Cerebellar nuclear complex (tissue), 1 donor: ENCODE measurements at places on chromosomes 3 and 15.

- DNase-seq = no peak
Measured at GRCh38 chr15:34841262-34841725, 45.9 kb upstream of the ACTC1 start.

DNA sequence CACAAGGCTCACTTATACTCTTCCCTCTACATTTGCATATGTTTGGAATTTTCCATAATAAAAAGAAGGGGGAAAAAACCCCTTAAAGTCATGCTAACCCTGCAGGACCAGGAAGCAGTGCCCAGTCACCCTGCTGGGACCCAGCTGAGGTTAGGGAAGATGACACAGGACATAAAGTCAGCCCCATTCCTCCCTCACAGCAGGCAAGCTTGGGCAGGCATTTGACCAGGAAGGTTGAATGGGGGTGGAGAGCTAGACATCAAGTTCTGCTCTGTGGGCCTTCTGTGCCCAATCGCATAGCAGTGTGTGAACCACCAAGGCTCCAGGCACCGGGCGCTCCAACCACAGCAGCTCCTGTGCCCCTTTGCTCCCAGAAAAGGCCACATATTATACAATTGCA lies 7.1 kb upstream of the HDAC11 start:
- no peak for DNase-seq

DNA sequence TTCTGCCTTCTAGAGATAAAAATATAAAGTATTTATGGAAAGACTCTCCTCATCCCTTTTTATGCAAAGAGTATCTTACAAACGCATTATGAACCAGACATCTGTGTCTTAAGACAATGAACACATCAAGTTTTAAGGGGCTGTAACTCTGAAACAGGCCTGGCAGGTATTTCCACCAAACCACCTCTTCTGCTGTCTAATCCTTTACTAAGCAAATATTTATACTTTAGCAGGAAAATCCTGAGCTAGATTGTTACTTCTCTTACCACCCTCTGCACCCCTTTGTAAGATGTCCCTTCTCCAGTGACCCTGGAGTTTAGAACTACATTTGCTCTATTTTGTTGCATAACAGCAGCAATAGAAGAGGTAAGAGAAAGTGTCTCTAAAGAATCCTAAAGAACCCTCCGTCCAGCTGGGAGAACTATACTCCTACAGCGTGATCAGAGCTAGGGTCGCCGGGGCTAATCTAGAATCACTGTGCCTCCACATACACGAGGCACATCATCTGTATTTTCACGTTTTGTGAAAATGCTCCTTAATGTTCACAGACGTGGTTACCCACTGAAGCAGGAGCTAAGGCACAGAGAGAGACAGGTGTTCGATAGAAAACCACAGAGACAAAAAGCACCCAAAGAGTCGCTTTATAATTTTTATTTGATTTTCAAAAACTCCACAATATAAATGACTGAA lies 129.6 kb downstream of the FOXP1 start:
- no peak for DNase-seq

DNA sequence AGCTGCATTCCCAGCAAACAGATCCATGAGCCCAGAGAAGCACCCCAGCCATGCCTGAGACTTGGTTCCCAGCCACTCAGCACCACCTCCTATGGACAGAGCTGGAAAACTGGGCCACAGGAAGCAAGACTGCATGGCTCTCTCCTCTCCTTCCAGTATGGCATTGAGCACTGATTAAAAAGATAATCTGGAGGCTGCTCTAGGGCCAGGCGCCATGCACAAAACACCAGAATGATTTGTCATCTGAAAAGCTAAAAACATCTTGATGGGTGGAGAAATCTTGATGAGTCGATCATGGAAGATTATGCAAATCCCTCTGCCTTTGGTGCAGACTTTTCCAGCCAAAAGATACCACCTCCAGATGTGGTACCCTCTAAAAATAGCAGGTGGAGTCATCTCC lies 62.7 kb upstream of the MRPS22 start:
- no peak for DNase-seq

- DNase-seq = no peak
Measured at GRCh38 chr15:62791694-62792093, 250.9 kb upstream of the TPM1 start.

DNA sequence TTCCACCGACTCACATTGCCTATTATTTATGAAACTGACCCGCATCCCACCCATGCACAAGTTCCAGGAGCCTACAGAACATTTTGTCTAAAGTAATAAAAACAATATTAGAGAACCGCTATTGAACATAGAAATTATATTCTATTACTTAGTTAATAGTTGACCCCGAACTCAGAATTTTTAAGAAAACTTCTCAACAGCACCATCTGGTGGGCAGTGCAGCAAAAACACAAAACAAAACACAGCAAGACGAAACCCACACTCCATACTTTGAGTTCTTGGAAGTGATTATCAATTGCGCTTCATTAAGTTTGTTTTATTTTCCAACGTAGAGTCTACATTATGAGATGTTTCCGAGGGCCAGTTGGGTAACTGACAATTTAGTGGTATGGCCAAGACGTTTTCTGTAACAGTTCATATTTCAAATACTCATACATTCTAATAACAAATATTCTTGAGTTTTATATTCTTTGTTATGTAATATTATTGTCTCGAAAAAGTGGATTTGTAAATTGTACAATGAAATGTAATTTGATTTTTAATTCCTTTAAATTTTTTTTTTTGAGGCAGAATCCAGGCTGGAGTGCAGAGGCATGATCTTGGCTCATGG lies 24.0 kb upstream of the C3orf70 start:
- DNase-seq = no peak

GRCh38 chr3:62371720-62372591 lies 1.4 kb downstream of the FEZF2 start:
- no peak for DNase-seq

DNA sequence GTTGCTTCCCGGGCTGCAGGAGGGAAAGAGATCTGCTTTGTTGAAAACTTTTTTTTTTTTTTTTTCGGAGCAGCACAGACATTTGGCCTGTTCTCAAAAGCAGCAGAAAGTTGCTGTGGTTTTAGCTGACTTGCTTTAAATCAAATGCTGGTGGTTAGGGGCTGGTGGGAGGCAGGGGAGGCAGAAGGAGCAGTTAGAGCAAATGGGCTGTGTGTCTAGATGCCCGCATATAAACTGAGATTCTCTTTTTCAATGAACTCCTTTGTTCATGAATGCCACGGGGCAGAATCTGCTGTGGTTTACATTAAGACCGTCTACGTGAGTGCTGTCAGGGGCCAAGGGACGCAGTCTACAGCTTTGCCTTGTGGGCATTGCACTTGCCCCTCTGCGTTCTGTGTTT lies 95.9 kb downstream of the FLNB start:
- DNase-seq = no peak

DNA sequence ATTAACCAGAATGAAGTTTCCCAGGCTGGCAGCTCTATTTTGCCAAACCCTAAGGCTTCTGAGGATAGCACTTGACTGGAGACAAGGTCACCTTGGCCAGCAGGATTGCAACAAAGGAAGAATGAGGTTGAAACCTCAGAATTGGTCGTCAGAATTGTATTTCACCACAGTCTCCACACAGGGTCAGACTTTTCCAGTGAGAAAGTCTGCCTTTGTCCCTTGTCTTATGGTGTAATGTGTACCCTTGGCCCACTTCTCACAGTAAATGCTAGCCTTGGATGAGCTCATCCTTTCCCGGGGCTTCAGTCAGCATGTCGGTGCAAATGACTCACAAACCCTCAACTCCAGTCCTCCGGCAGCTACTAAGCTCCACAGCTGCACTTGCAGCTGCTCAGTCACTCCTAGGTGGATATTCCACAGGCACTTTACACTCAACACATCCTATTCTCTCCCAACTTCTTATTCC lies 19.7 kb downstream of the SSR3 start:
- no peak for DNase-seq

DNA sequence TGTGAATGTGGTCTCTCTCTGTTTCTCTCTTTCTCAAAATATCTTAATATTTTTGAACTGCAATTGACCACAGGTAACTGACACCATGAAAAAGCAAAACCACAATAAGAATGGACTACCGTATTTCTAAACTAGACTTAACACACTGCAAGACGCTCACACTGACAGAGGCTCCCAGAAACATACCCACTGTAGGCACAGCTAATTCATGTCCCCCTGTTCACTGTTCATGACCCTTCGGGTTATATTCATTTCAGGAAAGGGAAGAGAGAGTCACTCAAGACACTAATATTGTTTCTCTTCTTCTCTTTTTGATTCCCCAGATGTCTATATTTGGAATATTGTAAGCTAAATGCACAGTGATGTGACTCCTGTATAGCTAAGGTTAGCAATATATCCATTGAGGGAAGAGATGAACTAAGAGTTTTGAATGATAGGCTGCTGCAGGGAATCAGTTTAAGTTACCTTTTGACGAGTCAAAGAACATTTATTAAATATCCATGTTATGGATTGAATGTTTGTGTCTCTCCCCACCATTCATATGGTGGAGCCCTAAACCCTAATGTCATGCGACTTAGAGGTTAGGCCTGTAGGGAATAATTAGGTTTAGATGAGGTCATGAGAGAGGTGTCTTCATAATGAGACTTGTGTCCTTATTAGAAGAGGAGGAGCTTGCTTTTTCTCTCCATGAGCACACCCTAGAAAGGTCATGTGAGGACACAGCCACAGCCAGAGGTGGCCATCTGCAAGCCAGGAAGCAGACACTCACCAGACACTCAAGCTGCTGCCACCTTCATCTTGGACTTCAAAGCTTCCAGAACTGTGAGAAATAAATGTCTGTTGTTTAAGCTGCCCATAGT lies 216.6 kb upstream of the GRM7 start:
- DNase-seq = no peak

- no peak for DNase-seq
Measured at GRCh38 chr3:111859974-111860859, 1.2 kb downstream of the PHLDB2 start.

GRCh38 chr15:25901811-25902605 lies 38.9 kb upstream of the ATP10A start:
- DNase-seq = no peak

DNA sequence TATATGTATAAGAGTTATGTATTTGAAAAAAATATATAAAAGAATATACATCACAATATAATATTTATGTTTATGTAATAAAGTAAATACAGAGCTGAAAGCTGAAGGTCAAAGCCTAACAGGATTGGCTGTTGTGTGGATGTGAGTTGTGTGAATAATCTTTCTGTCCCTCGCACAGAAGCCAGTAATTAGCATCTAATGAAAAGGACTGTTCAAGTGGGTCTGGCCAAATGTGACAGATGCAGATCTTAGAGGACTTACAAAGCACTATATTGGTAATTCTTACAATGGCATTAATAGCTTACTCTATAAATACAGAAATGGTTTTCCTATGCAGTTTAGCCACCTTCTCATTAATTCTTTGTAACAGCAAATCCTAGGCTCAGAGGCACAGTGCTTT lies 2.4 kb downstream of the MKRN3 start:
- no peak for DNase-seq
